ENCODE measurements at places on chromosomes 5 and 9.

- no peak for DNase-seq
Measured at GRCh38 chr5:149152317-149152746, 11.0 kb downstream of the ABLIM3 start.

DNA sequence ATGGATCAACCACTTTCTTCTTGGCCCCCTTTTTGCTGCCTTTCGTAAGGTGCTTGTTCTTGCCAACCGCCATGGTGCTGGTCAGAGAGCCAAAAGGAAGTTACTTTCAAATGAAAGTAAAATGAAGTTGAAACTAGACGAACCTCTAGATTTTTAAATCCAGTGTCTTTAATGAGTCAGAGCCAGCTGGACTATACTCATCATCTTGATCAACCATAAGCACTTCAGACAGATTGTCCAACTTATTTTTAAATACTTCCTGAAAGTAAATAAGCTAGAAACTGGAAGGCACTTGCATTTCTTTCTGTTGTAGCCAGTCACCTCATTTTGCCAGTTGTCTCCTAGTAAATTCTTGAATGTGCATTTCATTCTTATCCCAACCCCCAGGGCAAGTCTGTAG is 48.9 kb downstream of the JMY start:
- DNase-seq: no peak

- no peak for DNase-seq
Measured at GRCh38 chr9:114504341-114505186, 709 bp downstream of the WHRN start.

DNA sequence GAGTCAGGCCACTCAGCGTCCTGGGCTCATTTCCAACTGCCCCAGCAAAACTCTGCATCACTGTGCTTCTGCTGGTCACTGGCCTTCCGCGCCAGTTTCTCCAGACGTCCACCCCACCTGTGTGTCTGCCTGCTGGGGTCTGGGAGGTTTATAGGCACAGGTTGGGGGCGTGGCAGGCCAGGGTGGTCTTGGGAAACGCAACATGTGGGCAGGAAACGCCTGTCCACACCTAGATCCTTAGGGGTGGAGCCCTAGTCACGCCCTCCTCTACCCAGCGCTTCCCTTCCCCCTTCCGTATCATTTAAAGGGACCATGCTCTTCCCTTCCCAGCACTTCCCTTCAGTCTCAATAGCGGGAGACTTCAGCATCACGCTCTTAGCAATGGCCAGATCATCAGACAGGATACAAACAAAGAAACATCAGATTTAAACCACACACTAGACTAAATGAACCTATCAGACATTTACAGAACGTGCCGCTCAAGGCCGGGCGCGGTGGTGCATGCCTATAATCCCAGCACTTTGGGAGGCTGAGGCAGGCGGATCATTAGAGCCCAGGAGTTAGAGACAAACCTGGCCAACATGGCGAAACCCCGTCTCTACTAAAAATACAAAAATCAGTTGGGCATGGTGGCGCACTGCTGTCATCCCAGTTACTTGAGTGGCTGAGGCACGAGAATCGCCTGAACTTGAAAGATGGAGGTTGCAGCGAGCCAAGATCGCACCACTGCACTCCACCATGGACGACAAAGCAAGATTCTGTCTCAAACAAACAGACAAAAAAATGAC is 11.8 kb upstream of the BTNL9 start:
- DNase-seq: no peak

DNA sequence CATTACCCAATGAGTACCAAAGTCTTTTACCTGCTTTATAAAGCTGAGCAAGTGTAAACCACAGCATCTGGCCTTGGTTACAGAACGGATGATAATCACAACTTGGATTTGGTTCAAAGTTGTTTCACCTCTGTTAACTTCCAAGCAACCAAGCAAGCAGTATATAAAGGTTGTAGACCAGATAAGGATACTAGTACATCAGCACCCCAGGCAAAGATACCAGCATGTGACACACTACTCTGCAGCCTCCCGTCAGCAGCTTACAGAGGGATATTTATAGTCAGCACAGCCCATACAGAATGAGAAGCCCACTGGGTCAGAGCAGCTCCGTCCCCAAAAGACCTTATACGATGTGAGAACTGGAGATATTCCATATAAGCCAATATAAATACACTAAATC is 193.3 kb downstream of the SMARCA2 start:
- no peak for DNase-seq

DNA sequence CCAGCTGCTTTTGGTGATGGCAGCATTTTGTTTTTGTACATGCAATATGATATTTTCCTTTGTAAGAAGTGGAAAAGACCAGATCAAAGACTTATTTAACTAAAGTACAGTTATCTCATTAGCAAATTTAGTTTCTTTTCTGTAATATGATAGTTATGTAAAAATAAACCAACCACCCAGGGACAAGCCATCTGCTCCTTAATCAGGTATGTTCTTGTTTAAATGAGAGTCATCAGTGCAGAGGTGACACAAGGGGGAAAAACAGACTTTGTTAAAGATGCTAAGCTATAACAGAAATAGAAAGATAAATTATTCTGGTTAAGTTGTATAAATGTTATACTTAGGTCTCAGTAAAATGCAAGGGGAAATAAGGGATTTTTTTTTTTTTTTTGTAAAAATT is 805.7 kb upstream of the SEMA6A start:
- DNase-seq: no peak

DNA sequence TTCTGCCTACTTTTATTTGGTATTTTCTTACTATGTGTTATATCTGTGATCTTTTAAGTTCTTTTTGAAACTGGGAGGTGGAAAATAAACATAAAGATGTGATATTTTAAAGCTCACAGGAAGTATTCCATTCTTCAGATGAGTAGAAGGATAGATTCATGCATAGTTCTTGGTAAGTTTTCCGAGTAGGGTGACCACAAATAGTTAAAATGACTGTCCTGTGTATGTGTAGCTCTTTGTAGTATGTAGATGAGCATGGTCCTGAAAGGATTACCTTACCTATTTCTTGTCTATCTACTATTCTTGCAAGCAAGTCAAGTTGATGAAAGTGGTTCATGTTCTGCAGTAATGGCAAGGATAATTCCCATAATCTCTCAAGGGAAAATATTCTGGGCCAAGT is 47.7 kb downstream of the SRFBP1 start:
- DNase-seq: no peak

DNA sequence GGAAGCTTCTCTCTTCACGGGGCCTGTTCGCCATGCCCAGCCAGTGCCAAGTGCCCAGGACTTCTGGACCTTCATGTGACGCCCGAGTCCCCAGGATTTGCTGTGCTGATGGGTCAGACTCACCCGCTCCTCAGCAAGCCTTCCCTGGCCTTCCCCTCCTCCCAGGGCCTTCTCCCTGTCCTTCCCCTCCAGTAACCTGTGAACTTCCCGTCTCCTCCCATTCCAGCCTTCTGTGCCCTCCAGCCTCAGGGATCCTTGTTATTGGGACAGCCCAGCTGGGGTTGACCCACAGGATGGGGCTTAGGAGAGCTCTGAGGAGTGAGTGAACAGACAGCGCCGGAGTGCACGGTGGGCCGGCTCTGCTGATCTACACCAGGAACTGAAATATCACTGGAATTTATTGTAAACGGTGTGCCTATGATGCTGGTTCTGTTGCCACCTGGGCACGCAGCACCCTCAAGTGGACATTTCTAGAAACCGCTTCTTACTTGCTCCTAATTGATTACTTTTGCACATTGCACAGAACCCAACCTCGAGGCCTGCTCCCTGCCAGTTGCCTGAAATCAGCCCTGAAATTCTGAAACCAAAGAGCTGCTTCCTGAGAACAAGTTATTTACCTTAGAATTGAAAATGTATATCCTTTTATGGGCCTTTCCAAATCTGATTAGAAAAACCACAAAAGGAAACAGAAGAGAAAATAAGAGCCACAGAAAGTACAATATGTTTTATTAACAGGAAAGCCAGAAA is 1.5 kb downstream of the SPAAR start:
- no peak for DNase-seq

GRCh38 chr5:125272357-125272756 is 525.9 kb upstream of the ZNF608 start:
- no peak for DNase-seq

- DNase-seq: no peak
Measured at GRCh38 chr5:37876943-37877342, 37.1 kb upstream of the GDNF start.

GRCh38 chr5:68215898-68216244 is 315 bp downstream of the PIK3R1 start:
- no peak for DNase-seq

All from cortex of kidney (tissue), 1 donor.